CD4-positive, alpha-beta T cell (primary cell): ENCODE measurements at places on chromosomes 6 and 20.

DNA sequence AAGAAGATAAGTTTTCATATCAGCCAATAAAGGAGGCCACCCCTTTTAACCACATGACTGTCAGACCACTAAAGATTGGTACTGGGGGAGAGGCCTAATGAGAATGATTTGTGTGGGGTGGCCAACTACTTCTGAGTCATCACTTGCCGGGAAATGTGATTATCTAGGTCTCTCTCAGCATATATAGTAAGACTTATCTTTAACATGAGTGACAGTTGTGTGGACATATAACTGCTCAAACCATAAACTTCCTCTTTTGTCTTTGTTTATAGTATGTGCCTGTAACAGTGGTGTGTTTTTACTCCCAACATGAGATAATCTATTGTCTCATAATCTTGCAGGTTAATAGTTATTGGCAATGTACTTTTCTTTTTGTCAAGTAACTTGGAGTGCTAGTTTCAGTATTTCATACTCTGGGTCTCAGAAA, 312.4 kb downstream of the CDKAL1 start:
- DNase-seq = no peak

DNA sequence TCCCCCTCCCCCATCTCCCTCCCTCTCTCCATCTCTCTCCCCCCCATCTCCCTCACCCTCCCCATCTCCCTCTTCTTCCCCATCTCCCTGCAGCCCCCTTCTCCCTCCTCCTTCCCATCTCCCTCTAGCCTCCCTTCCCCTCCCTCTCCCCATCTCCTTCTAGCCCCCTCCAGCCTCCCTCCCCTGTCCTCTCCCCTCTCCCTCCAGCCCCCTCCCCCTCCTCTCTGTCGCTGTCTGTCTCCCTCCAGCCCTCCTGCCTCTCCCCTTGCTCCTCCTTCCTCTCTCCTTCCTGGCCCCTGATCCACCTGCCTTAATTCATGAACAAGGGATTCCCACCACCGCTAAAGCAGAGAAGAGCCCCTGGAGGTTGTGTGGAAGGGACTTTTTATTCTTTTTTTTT, 26.9 kb upstream of the CHMP4B start:
- no peak for DNase-seq

DNA sequence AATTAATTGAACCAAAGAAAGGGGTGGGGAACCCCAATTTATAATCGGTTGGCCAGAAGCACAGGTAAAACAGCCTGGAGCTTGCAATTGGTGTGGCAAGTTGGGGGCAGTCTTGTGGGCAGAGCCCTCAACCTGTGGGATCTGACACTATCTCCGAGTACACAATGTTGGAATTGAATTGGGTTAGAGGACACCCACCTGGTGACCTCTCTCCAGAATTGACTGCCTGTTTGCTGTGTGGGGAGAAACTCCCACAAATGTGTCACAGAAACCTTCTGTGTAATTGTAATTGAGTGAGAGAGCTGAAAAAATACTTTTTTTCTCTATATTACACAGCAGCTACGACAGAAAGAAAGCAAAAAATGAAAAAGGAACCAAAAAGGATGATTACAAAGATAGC, 53.0 kb upstream of the FAM83C start:
- no peak for DNase-seq

DNA sequence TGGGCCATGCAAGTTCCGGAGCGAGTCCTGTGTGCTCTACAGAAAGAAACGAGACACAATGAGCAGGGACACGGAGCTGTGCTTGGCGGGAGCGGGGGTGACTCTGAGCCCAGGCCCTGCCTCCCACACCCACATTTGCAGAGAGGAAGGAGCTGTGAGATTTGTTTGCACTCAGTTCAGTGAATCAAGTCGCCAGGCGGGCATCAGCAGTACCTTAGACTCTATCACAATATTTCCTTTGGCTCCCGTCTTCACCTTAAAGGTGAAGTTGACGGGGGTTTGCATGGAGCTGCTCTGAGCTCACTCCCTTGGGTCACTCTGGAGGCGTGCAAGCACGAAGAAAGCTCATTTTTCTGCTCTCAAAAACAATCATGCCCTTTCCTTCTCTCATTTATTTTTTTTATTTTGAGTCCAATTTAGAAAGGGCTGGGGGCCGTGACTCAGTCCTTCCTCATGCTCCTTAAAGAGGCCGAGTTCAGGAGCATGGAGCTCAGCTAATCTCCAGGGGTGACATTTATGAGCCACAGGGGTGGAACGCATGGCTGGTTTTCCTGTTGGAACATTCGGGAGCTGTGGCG, 188.2 kb downstream of the NFATC2 start:
- no peak for DNase-seq

GRCh38 chr6:111819458-111819857, 53.8 kb downstream of the FYN start:
- no peak for DNase-seq

- DNase-seq = no peak
Measured at GRCh38 chr20:45470262-45470931, 844 bp downstream of the WFDC2 start.

DNA sequence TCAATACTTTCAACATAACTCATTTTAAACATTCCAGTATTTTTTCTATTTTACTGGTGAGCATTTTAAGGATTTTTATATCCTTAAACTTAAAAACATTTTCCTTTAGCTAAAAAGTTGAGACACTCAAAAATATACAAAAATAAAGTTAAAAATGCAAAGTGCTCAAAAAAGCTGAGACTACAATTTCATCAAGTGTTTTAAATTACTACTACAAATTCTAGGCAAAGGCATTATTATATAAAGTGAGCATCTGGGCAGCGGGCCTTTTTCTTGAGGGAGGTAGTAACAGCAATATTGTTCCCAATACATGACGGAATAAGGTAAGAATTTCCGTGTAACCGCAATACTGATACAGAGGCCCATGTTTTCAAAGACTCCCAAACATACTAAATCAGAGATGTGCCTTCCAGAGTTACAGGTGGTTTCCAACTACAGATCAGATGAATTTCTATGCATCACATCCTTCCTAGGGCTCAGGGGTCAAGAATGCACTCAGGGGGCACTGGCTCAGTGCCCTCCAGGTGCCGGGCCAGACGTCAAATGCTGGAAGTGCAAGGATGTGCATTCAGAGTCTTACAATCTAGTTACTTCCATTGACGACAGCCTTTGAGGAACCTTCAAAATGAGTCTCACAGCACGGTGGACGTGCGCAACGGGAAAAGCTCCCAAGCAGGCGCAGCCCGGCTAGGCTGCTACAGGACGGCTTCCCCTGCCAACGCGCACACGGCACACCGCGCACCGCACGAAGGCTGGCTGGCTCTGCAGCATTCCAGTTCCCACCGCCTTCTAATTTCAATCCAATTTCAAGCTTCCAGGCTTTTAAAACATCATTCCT, 1.7 kb downstream of the PHF10 start:
- peak; percentile 44 for DNase-seq

GRCh38 chr20:41453010-41453950, 86.7 kb upstream of the EMILIN3 start:
- DNase-seq = no peak

DNA sequence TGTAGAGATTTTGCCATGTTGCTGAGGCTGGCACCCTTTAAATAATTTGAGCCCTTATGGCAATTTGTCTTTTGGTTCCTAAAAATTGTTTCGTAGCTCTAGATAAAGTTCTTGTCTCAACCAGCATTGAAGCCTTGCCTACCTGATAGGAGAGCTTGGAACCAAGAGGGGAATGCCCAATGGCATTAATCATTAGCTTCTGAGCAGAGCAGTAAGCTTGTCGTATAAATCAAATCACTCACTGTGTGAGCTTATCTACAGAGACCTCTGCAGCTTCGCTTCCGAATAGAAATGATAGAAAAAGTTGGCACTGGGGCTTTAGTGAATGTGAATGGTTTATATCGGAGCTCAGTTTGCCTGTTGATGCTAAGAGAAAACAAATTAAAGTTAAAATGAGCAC, 10.7 kb downstream of the ANKRD6 start:
- DNase-seq = no peak
